ENCODE measurements at places on chromosomes 4 and X.

GRCh38 chrX:108088511-108088910 is 2.8 kb downstream of the PSMD10 start:
- H3K4me1 ChIP-seq = no peaks in the 10 kb centered on the region
- H3K27ac ChIP-seq = no peak overlapping the region
- H3K4me3 ChIP-seq = no peak overlapping the region
- H3K27me3 ChIP-seq = no peaks in the 10 kb centered on the region
- no peak for DNase-seq
- no peaks in the 10 kb centered on the region for H3K36me3 ChIP-seq

GRCh38 chr4:68617003-68617698 is 41.0 kb upstream of the UGT2B17 start:
- no peaks in the 10 kb centered on the region for H3K4me1 ChIP-seq
- no peak overlapping the region for H3K27ac ChIP-seq
- H3K27me3 ChIP-seq = no peaks in the 10 kb centered on the region

DNA sequence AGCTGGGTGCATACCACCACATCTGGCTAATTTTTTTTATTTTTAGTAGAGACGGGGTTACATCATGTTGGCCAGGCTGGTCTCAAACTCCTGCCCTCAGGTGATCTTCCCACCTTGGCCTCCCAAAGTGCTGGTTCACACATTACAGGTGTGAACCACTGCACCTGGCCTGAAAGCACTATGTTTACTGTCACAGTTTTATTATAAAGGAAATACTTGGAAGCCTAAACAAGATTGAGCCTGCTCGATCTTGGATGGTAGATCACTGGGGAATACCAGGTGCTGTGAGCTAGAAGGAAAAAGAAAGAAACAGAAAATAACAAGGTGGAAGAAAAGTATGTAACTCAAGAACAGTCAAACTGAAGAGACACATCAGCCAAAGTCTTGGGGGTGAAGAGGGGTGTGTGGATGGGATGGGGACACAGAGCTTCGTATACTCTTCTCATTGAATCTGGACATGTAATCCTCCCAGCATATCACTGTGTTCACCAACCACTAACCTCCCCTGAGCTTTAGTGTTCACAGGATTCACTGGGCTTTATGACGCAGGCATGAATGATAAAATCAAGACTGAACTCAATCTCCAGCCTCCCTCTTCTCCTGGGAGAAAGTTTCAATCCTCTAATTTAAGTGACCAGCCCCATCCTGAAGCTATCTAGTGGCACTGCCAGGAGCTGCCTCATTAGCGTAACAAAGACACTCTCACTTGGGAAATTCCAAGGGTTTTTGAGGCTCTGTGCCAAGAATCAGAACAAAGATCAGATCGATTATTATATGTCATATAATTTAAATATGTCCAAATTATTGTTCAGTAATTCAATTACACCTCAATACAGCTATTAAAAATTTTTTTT is 40.9 kb downstream of the PDS5A start:
- peaks cover 4% of the 10 kb centered on the region for H3K4me1 ChIP-seq
- no peaks in the 10 kb centered on the region for H3K27me3 ChIP-seq
- H3K27ac ChIP-seq = no peak overlapping the region
- peak; percentile 64 for DNase-seq
- H3K36me3 ChIP-seq = no peaks in the 10 kb centered on the region
- no peak overlapping the region for H3K4me3 ChIP-seq

GRCh38 chrX:66914080-66914479 is 275.2 kb upstream of the EDA2R start:
- no peaks in the 10 kb centered on the region for H3K36me3 ChIP-seq
- H3K4me3 ChIP-seq = no peak overlapping the region
- peak; percentile 79 for DNase-seq
- no peaks in the 10 kb centered on the region for H3K4me1 ChIP-seq

DNA sequence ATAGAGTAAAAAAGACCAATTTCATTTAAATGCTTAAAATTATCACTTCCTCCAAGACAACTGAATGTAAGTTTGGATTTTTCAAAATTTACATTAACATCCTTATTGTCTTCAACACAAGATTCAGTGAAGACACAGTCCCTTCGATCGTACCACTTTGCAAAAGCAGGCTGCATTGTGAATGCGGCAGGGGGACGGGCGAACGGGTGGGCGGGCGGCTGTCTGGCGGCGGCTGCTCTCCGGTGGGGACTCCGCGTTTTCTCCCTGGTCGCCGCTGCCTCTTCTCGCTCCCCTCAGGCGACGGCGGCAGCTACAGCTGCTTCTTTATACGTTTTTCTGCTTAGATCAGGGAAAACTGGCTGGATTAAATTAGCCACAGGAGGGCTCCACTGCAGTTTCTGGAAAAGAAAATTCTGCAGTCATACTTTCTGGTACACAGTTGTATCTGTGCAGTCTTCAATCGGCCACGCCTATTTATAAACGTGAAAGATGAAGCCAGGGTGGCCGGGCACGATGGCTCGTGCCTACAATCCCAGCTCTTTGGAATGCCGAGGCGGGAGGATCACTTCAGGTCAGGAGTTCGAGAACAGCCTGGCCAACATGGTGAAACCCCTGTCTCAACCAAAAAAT is 33.9 kb upstream of the HPF1 start:
- no peak overlapping the region for H3K4me3 ChIP-seq
- DNase-seq = peak; percentile 78
- H3K4me1 ChIP-seq = no peaks in the 10 kb centered on the region
- no peaks in the 10 kb centered on the region for H3K36me3 ChIP-seq

- peak; percentile 38 for DNase-seq
- no peak overlapping the region for H3K4me3 ChIP-seq
- peaks cover 3% of the 10 kb centered on the region for H3K4me1 ChIP-seq
- H3K27me3 ChIP-seq = no peaks in the 10 kb centered on the region
- H3K27ac ChIP-seq = no peak overlapping the region
- peaks cover 1% of the 10 kb centered on the region for H3K36me3 ChIP-seq
Observed at GRCh38 chr4:120005076-120005475, 61.6 kb downstream of the MAD2L1 start.

- no peaks in the 10 kb centered on the region for H3K27me3 ChIP-seq
- no peak overlapping the region for H3K4me3 ChIP-seq
- H3K36me3 ChIP-seq = no peaks in the 10 kb centered on the region
- no peak overlapping the region for H3K27ac ChIP-seq
- no peaks in the 10 kb centered on the region for H3K4me1 ChIP-seq
- DNase-seq = no peak
Observed at GRCh38 chr4:30024526-30024925, 695.6 kb upstream of the PCDH7 start.

DNA sequence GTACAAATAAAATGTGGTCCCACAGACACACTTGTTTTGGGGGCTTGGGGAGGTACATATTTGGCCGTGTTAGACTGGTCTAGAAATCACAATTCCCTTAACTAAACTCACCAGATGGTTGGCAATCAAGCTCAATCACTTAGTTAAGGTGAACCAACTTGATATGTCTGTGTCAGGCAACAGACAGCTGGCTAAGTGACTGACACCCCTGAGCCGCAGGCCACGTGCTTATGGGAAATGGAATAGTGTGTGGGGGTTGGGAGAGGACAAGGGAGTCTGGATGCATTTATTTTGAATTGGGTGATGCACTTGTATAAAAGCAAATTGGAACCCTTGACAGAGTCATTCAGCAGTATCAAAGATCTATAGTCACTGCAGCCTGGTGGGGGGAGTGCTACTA is 209.0 kb downstream of the HS6ST2 start:
- no peaks in the 10 kb centered on the region for H3K27me3 ChIP-seq
- H3K27ac ChIP-seq = no peak overlapping the region
- H3K4me3 ChIP-seq = no peak overlapping the region
- no peak for DNase-seq
- H3K4me1 ChIP-seq = no peaks in the 10 kb centered on the region

DNA sequence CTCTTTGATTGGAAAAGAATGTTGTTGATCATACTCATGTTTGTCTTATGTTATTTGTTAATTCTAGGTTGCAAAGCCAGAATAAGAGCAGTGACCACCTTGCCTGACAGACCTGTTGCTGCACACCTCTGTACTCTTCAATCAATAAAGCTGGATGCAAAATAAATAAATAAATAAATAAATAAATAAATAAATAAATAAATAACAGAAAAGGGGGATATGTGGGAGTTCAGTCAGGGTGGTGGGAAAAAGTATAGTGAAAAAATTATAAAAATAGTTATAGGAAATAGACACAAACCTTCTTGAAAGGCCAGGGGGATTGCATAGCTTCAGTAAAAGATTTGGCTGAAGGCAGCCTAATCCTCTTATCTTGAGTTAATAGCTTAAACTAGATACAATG is 51.3 kb downstream of the TENT5D start:
- DNase-seq = no peak
- no peaks in the 10 kb centered on the region for H3K4me1 ChIP-seq
- H3K4me3 ChIP-seq = no peak overlapping the region
- no peaks in the 10 kb centered on the region for H3K27me3 ChIP-seq
- no peak overlapping the region for H3K27ac ChIP-seq

DNA sequence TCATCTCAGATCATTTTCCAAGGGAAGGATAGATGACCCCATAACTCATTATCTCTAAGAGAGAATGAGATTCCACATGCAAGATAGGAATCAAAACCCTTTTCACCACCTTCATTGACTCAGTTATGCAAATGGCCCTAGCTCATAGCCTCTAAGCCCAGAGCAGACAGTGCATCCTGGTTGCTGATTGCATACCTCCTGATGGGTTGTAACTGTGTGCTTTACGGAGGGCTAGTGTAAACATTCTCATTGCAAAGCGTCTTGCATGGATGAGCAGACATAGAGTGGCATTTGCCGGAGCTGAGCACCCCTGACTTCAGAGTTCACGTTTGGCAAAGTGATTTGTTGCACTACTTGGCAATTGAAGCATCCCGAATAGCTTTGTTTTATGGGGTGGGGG is 151.0 kb downstream of the VCX3A start:
- H3K4me1 ChIP-seq = peaks cover 6% of the 10 kb centered on the region
- peak overlapping the region; percentile 36 for H3K27ac ChIP-seq
- H3K27me3 ChIP-seq = no peaks in the 10 kb centered on the region
- DNase-seq = peak; percentile 96
- no peaks in the 10 kb centered on the region for H3K36me3 ChIP-seq

DNA sequence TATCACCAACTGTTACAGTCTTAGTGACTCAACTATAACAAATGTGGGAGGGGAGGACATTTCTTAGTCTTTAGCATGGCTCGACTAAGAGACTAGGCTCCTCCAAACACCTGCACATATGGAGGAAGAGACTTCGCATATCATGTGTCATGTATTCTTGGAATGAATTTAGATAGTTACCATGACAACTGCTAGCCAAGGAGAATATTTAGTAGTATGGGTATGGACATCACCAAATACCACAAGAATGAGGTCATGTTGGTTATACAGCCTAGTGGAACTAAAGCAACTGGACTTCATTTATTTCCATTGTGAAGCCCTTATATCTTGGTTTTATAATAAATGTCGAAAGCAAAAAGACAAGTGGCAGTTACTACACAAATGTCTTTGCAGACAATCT is 512.3 kb downstream of the CFAP47 start:
- no peaks in the 10 kb centered on the region for H3K4me1 ChIP-seq
- no peak overlapping the region for H3K27ac ChIP-seq
- no peaks in the 10 kb centered on the region for H3K36me3 ChIP-seq
- DNase-seq = peak; percentile 36
- no peaks in the 10 kb centered on the region for H3K27me3 ChIP-seq

GRCh38 chr4:157803845-157804521 is 368.8 kb downstream of the GASK1B start:
- H3K27ac ChIP-seq = no peak overlapping the region
- no peak for DNase-seq
- H3K4me3 ChIP-seq = no peak overlapping the region
- no peaks in the 10 kb centered on the region for H3K27me3 ChIP-seq

DNA sequence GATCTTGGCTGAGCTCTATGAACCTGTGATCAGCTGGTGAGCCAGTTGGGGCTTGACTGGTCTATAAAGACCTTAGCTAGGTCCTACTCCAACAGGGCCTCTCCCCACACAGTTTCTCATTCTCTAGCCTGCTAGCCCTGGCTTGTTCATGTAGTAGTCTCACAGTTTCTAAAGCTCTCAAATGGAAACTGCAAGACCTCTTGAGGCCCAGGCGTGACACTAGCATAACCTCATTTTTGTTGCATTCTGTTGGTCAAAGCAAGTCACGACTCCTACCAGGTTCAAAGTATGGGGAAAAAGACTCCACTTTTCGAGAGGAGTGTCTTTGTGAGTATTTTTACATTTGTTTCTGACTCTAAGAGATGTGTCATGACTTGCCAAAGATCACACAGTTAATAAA is 50.9 kb downstream of the CEP44 start:
- DNase-seq = no peak
- no peak overlapping the region for H3K4me3 ChIP-seq
- no peaks in the 10 kb centered on the region for H3K36me3 ChIP-seq
- H3K27ac ChIP-seq = no peak overlapping the region
- no peaks in the 10 kb centered on the region for H3K4me1 ChIP-seq

DNA sequence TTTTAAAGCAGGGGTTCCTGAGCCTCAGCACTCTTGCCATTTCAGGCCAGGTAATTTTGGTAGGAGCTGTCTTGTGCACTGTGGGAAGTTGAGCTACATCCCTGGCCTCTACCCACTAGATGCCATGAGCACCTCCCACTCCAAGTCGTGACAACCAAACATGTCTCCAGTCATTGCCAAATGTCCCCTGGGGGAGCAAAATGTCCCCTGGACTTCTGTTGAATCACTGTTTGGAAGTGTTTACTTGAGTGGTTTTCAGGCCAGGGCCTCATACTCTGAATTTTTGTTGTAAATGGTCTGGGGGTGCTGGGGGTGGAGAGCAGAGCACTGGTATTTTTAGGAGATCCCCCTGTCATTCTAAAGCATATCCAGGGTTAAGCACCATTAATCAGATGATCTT is 3.2 kb downstream of the PDK3 start:
- H3K4me1 ChIP-seq = no peaks in the 10 kb centered on the region
- no peak overlapping the region for H3K27ac ChIP-seq
- no peaks in the 10 kb centered on the region for H3K27me3 ChIP-seq
- H3K36me3 ChIP-seq = no peaks in the 10 kb centered on the region
- DNase-seq = no peak

GRCh38 chrX:2767631-2768455 is 16.0 kb downstream of the XG start:
- H3K27me3 ChIP-seq = no peaks in the 10 kb centered on the region
- no peak overlapping the region for H3K27ac ChIP-seq
- H3K4me1 ChIP-seq = peaks cover 3% of the 10 kb centered on the region
- no peaks in the 10 kb centered on the region for H3K36me3 ChIP-seq
- H3K4me3 ChIP-seq = no peak overlapping the region

GRCh38 chrX:8879750-8880149 is 78.6 kb upstream of the FAM9A start:
- peak; percentile 30 for DNase-seq
- no peak overlapping the region for H3K27ac ChIP-seq
- H3K4me1 ChIP-seq = no peaks in the 10 kb centered on the region
- no peaks in the 10 kb centered on the region for H3K27me3 ChIP-seq

- no peak for DNase-seq
- no peaks in the 10 kb centered on the region for H3K27me3 ChIP-seq
- H3K36me3 ChIP-seq = no peaks in the 10 kb centered on the region
- no peak overlapping the region for H3K4me3 ChIP-seq
Observed at GRCh38 chrX:14164828-14165227, 135.1 kb upstream of the GEMIN8 start.

GRCh38 chr4:123343400-123344041 is 53.1 kb upstream of the SPRY1 start:
- no peaks in the 10 kb centered on the region for H3K27me3 ChIP-seq
- H3K4me3 ChIP-seq = no peak overlapping the region
- no peaks in the 10 kb centered on the region for H3K36me3 ChIP-seq
- H3K27ac ChIP-seq = no peak overlapping the region

All from mesendoderm (in vitro differentiated cells).